ENCODE measurements at places on chromosomes 7 and 10. TPM values are rescaled to one million over a fixed set of nuclear protein-coding genes. Genes with fewer than 3 reads are reported as not detected.

DNA sequence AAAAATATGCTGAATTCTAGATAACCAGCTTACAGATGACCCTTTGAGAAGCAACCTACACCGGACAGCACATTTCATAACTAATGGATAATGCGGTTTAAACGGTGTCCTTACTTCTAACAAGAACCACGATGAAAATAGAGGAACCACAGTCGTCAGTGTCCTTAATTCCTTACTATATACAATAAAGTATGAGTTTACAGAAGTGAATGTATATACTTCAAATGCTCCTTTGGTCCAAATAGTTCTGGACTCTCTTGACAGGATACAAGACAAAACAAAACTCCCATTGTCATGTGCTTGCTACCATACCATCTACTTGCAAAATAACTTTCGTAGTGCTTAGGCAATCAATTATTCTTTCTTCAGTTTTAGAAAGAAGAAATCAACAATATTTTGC is 2.4 kb downstream of the NAMPT start:
- DNase-seq: no peak

Gene ZNF853
- 31.4 TPM for total RNA-seq

- no peak for DNase-seq
Observed at GRCh38 chr10:25182636-25183035, 7.8 kb downstream of the GPR158 start.

Gene NEUROD6
- total RNA-seq: not detected

DNA sequence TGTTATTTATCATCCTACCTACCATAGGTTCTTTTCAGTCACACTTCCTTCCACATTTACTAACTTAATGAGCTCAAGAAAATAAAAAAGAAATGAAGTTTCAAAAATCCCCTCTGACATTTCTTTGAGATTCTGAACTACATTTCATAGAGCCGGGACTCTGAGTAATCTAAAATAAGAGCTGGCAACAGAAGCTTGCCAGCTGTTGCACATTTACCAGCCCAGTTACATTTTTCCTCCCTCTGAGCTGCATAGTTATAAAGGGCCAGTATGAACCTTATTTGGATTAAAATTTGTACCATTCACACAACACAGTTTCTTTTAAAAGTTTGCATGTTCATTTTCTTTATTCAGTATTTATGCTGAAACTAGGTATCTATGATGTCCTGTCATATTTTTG is 119.5 kb upstream of the CAV2 start:
- no peak for DNase-seq

Gene TMEM176B
- 25.2 TPM for total RNA-seq

GRCh38 chr7:142279601-142280000 is 21.7 kb upstream of the PRSS58 start:
- DNase-seq: no peak

DNA sequence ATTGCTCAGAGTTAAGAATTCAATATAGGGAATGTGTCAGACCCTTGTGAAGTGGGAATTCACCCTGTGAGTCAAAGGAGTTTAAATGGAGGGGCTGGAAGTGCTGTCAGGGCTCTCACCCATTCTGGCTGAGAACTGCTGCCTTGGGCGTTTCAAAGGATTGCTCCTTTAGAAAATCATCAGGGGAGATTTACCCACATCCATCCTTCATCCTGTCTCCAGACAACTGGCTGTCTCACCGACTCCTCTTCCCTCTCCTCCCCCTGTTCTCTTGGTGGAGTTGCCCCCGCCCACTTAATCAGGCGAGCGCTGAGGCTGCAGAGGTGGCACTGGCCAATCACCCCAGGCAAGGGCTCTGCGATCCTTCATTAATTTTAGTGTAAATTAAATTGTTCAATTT is 554.8 kb downstream of the CALN1 start:
- DNase-seq: no peak

- DNase-seq: no peak
Observed at GRCh38 chr7:7701527-7701926, 16.9 kb downstream of the RPA3 start.

Gene LZTS2
- total RNA-seq: 165 TPM

All from thoracic aorta (tissue), 2 donors.